ENCODE measurements at places on chromosomes 5 and 9.

GRCh38 chr5:93890657-93891056, 149.3 kb upstream of the POU5F2 start:
- DNase-seq, result no peak

DNA sequence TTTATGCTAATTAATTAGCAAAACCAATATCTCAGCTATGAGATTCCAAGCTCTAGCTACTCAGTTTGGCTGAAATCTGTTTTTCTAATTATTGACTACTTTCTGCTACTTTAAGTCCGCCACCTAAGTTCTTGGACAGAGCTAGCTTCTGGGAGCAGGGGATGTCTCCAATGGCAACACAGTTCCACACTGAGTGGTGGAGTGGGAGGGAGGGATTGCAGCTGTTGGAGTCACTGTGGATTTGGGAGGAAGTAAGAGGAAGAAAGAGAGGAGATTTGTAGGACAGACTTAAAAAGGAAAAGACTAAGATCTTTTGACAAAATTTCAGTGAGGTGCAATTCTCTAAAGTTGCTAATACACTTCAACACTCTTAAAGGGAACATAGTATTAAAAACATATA, 450.8 kb downstream of the NFIB start:
- DNase-seq, result no peak

DNA sequence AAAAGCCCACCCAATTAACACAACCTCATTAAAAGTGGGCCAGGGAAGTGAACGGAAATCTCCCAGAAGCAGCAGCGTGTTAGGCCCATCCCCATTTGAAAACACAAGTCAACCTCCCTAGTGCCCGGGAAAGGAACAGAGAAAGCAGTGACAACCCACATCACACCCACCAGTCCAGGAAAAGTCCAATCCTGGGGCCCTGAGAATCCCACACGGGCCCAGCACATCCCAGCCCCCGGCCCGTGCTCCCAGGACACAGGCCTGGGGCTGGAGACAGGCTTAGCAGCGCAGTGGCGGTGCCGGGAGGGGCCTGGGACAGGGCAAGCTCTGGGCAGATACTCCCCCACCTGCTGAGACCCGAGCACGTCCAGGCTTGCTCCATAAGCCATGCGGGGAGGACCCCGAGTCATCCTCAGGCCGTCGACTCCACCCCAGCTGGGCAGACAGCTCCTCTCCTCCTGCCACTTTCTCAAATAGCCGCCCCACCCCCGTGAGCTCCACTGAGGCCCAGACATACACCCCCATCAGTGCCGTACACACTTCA, 101.0 kb downstream of the KCNT1 start:
- DNase-seq, result no peak

GRCh38 chr5:6783787-6784186, 70.6 kb downstream of the TENT4A start:
- DNase-seq, result no peak

DNA sequence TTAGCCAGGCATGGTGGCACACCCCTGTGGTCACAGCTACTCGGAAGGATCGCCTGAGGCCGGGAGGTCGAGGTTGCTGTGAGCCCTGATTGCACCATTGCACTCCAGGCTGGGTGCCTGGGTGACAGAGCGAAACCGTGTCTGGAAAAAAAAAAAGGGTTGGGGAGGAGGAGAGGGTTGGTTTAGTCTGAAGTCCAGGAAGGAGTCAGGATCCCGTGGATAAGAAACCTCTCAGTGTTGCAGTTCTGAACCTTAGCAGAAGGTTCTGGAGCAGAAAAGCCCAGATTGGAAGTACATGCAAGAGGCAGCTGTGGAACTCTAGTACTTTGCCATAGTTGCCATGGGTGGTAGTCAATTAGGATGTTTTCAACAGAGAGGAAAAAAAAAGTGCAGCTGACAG, 125.2 kb upstream of the CPEB4 start:
- no peak for DNase-seq

DNA sequence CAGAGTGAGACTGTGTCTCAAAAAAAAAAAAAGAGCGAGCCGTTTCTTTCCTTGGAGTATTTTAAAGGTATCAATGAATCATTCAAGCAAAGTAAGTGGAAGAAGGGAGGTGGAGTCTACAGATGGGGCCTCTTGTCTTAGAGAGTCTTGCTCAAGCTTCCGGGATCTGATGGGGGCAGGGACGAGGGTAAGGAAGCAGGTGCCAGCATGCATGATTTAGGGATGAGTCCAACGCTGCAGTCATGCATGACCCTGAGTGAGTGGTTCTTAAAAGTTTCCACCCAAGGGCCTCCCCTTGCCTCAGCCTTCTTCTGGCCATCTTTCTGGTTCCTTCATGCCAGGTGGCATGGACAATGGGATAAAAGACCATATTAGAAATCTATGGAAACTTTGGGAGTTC, 79.6 kb downstream of the MYO10 start:
- peak; percentile 92 for DNase-seq

DNA sequence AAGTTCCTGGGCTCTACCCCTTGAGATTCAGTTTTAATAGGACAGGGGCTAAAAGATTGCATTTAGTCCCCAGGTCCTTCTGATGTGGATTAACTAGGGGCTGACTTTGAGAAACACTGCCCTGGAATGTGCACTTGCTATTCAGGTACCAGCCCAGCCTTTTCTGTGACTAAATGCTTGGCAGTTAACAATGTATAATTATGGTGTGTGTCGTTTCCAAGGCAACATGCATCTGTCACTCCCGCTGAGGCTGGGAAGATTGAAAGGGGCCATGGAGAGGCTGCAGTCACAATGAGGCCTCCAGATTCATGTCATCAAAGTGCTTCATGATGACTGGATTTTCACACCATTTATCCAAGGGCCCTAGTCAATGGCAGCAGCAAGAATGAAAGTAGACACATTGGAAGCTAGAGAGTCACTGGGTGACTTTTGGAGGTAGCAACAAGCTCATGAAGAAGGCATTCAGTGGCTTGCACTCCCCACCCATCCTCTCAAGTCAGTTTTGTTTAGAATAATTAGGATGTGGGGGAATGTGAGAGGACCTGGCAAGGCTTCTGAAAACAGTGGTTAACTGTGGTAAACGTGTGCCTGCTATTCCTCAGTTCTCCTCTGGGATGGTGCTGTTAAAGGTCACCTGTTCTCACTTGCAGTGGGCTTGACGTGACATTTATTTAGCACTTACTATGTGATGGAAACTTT, 28.3 kb downstream of the RAI14 start:
- peak; percentile 55 for DNase-seq

DNA sequence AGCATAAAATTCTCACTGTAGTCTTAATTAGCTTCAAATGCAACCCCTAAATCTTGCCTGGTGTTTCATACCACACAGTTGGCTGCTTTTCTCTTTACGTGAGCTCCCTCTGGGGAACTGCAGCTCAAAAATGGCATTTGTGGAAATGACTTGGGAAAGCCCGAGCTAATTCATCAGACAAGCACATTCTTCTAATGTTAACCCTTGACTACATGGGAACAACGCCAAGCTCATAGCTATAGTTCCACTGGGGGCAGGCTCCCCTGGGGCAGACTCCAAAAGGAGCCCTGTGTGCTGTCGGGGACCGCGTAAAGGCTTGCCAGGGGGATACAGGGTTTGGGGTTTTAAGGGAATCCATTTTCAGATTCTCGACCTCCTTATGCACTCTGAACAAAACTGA, 301.4 kb upstream of the DAP start:
- DNase-seq, result peak; percentile 2

DNA sequence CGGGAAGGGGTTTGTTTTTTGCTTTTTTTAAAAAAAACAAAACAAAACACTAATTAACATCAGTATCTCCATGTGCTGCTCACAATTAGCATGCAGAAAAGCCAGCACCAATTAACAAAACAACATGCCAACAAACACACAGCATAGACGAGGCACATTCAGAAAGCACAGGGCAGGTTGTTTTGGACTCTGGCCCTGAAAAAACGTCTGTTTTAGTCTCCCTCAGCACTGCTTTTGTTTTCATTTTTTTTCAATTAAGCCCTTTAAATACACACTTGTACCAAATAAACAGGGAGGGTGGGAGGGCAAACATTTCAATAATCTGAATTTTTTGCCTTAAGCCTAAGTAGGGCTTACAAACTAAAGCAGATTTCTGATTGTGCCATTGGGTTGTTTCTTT, 309.6 kb downstream of the DTWD2 start:
- no peak for DNase-seq

DNA sequence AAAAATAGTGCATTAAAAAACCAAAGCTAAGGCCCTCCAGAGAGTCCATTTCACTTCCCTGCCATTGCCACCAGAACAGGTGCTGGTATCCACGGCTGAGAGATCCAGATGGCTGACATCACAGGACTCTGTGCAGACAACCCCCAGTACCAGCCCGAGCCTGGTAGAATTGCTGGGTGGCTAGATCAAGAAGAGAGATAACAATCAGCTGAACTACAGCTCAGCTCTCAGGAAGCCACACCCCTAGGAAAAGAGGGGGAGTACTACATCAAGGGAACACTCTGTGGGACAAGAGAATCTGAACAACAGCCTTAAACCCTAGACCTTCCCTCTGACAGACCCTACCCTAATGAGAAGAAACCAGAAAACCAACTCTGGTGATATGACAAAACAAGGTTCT, 73.8 kb upstream of the SLIT3 start:
- peak; percentile 43 for DNase-seq

DNA sequence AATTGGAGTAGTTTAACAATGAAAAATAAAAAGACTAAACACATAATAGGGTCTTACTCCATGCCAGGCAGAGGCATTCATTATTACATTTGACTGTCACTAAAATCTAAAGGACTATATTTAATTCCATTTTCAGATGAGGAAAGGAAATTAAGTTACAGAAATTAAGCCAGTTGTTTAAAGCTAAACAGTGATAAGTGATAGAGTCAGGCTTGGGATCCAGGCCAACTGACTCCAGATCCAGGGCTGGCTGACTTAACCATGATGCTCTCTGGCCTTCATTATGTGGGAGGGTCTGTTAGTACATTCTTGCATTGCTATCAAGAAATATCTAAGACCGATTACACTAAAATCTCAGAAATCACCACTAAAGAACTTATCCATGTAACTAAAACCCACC, 107.2 kb downstream of the ARHGEF28 start:
- no peak for DNase-seq

- no peak for DNase-seq
Measured at GRCh38 chr9:109805050-109805449, 25.1 kb downstream of the PALM2AKAP2 start.

- DNase-seq, result peak; percentile 23
Measured at GRCh38 chr5:44945743-44946142, 137.0 kb downstream of the MRPS30 start.

GRCh38 chr5:157744051-157745011, 819 bp downstream of the LSM11 start:
- DNase-seq, result peak; percentile 53

DNA sequence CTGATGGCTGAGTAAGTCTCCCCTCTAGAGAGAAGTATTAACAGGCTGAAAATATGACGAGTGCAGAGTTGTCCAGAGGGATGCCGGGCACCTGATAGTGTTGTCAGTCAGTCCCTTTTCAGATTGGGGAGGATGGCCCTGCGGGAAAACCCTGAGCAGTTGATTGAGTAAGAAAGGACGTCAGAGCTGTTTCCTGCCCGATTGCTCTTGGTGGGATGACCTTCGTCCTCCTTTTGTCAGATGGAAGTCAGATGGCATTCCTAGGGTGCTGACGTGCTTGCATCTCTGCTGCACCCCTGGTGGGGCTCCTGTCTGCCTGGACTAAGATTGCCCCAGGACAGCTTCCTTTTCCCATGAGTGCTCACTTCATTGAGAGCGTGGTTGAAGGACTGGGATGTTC, 9.8 kb downstream of the ZNF354B start:
- no peak for DNase-seq

Measured in ELR (cell line).